Inflammatory macrophage treated with lipopolysaccharide for 4 hours (primary cell): ENCODE measurements at places on chromosomes 16 and 17.

DNA sequence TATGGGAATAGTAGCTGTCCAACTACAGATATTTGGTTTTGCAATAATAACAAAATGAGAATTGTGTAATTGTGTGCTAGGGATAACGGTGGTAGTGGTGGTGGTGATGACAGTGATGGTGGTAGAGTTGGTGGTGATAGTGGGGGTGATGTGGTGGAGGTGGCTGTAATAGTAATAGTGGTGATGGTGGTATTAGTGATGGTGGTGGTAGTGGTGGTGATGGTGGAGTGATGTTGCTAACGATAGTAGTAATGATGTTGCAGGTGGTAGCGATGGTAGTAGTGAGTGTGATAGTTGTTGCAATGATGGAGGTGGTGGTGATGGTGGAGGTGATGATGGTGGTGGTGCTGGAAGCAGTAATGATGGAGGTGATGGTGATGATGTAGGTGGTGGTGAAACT is 94.4 kb downstream of the HS3ST3B1 start:
- no peak for DNase-seq

- DNase-seq, result peak; percentile 50
These were observed 27.1 kb downstream of the TMEM235 start for GRCh38 chr17:78258323-78259191.

- DNase-seq, result no peak
These were observed 12.4 kb upstream of the CACNG4 start for GRCh38 chr17:66952031-66952524.

DNA sequence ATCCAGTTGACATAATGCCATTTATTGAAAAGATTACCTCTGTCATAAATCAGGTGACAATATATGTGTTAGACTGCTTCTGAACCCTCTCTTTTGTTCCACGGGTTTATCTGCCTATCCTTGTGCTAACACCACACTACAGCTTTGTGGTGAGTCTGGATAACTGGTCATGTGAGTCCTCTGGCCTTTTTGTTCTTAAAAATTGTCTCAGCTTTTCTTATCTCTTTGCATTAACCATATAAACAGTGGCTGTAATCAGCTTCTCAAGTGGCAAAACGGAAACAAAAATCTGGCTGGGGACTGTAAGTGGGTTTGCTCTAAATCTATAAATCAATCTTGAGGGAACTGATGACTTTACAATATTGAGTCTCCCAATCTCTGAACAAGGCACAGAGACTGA is 44.6 kb downstream of the STX8 start:
- DNase-seq, result no peak

DNA sequence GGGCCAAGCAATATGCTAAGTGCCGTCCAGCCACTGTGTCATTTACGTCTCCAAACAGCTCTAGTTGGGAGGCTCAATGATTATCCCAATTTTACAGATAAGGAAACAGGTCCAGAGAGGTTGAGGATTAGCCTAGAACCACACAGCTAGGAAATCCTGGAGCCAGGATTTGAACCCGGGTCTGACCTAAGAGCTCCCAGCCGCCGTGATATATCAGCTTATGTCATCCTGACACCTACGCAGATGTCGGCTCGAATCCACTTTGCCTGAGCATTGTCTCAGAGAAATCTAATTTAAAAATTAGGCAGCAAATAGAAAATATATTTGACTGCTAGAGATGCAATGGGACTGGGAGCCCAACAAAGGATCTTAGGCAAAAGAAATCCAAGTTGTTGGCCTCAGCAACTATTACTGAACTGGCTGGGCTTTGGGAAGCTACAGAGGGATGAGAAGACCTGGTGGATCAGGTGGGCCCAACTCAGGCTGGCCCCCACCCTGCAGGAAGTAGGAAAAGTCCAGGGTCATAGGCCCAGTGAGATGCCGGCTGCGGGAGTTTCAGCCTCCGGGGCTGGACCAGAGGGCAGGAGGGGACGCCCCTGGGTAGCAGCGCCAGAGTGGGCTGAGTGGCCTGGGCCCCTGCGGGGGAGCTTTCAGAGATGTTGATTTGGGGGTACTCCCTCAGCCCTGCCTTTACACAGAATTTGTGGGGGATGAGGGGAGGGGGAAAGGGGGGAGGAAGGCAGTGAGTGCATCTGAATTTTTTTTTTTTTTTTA is 35.1 kb upstream of the IL21R start:
- DNase-seq, result no peak

DNA sequence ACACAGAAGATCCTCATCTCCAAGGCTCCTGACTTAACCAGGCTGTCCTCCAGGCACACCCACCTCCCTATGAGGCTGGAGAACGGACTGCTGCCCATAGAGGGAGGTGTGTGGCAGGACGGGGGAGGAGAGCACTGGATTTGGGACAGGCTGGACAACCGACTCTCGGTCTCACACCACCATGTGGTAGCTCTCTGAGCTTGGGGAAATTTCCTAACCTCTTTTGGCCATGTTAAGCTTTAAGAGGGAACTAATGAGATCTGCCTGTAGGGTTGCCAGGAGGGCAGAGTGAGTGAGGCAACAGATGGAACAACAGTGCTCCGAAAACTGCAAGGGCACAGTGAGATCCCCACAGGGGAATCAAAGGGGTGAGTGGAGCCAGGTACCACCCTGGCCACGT is 32.7 kb downstream of the RHBDL3 start:
- peak; percentile 3 for DNase-seq

GRCh38 chr17:78474614-78475146 is 96.2 kb downstream of the PGS1 start:
- no peak for DNase-seq

GRCh38 chr16:47876511-47876910 is 279.3 kb downstream of the ABCC12 start:
- no peak for DNase-seq

GRCh38 chr17:76123191-76123499 is 17.9 kb downstream of the FOXJ1 start:
- no peak for DNase-seq

- DNase-seq, result no peak
These were observed 4.4 kb downstream of the SMURF2 start for GRCh38 chr17:64657610-64658125.
